ENCODE measurements at places on chromosomes 3 and 15. TPM values are rescaled to one million over a fixed set of nuclear protein-coding genes. Genes with fewer than 3 reads are reported as not detected.
A peak's percentile ranks its signal among the peaks of the same experiment; 100 is the strongest.

DNA sequence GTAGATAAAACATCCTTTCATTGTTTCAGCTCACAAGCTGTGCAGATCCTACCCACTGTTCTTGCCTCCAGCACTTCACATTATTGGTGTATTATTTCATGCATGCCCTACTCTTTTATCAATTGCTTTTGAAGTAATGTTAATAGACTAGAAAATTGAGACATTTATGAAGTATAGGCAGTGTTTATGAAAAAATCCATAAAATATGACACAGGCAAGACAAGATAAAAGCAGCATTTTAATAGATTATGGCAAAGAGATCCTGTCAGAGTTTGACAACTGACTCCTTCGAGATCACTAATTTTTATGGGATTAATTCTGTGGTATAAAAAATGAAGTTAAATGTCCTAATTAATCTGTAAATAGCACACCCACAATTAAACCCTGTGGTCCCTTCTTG lies 217.2 kb upstream of the NANOGP8 start:
- DNase-seq = no peak

GRCh38 chr3:141384575-141384974 lies 16.3 kb downstream of the ZBTB38 start:
- DNase-seq = no peak

DNA sequence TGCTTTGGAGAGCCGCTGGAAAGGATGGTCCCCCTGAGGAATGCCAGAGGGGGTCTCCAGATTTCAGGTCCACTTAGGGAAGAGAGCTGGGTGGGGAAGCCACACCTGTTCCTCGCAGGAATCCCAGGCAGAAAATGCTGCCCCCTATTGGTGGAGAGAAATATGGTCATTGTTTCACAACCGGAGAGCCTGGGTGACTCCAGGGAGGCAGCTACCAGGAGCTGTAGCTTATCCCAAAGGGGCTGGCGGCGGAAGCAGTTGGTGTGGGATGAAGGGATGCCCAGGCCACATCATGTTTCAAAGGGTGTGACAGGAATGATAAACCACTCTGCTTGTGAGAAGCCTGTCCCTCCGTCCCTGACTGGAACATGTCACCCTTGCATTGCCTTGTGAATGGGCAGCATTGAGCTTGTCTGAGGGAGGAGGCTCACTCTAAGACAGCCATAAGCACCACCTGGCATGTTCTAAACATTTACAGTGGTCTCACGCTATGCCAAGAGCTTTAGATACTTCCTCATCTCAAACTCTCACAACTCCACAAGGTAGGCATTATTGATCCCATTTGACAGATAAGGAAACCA lies 34.5 kb downstream of the POMGNT2 start:
- no peak for DNase-seq

DNA sequence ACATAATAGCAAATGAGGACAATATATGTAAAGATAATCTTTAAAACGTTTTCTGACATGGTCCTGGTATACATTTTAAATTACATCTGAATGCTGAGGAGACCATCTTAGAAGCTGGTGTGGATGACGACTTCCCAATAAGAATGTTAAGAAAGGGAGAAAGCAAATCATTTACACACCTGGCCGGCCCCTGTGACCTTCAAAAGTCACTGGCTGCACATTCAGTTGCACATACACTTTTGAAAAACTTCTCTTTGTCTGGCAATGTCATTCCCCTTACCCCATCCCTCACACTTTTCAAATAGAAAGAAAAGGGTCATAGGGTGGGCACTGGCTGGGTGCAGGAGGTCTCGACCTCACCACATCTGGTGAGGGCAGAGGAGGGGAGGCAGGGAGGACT lies 391.0 kb downstream of the MECOM start:
- DNase-seq = no peak

DNA sequence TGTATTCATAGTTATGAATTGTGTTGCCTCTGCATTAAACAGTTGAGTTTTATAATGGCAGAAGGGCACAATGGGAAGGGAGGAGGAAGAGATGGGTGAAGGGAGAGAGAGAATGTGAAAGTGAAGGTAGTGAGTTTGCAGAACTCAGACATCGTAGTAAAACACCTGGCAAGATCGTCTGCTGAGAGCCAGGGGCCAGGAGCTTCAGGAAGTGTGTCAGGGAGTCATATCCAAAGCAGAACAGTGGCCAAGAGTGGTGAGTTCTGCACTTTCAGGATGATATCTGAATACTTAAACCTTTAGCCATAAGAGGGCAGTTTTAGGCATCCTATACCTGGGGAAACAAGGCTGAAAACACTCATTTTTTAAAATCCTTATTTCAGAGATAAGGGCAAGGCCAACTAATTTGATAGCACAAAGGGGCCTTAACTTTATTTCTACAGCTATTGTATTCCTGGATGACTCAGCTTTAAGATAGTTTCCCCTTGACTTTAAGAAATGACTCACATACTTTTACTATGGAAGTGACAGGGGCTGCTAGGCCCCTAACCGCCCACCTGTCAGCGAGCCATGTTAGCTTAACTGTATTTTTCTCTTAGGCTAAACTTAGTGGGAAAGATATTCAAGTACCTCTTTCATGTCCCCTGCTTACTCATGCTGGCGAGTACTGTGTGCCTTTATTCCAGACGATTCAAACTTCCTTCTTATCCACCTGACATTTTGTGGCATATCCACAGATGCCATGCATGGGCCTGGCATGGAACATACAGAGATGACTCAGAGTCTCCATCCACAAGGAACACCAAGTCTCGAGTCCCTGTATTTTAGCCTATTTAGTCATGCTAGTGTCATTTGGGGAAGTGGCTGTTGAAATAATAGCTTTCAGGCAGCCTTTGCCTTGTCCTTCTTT lies 53.9 kb downstream of the RLBP1 start:
- DNase-seq = peak; percentile 98

CTXN2 gene
- not detected for total RNA-seq

LTK gene
- not detected for total RNA-seq

CSPG4 gene
- 16.9 TPM for total RNA-seq

CHRM5 gene
- not detected for total RNA-seq
